ENCODE measurements at places on chromosomes 7 and 10.

- DNase-seq = no peak
These were observed 28.0 kb downstream of the NUDT1 start for GRCh38 chr7:2269991-2270460.

DNA sequence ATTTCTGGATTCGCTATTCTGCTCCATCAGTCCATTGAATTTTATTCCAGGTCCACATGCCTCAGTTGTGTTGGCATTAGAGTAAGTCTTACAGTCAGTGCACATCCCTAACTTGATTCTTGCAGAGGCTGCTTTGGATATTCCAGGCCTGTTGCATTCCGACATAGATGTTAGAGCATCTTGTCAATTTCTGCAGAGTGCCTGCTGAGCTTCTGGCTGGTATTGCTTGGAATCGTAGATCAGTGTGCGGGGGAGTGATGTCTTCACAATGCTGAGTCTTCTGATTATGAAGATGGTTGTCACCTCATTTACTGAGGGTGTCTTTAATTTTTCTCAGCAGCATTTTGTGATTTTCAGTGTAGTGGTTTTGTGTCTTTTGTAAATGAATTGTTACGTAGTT lies 45.2 kb downstream of the INPP5A start:
- DNase-seq = no peak

DNA sequence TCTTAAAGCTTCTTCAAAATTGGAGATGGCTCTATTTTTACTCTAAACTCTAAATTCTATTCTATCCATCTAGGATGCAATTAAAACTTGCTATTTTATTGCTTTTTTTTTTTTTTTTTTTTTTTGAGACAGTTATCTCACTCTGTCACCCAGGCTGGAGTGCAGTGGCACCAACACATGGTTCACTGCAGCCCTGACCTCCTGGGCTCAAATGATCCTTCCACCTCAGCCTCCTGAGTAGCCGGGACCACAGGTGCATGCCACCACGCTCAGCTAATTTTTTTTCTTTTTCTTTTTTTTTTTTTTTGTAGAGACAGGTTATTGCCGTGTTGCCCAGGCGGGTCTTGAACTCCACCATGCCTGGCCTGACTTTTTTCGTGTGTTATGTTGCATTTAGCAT lies 41.2 kb downstream of the DNAJC1 start:
- DNase-seq = no peak

DNA sequence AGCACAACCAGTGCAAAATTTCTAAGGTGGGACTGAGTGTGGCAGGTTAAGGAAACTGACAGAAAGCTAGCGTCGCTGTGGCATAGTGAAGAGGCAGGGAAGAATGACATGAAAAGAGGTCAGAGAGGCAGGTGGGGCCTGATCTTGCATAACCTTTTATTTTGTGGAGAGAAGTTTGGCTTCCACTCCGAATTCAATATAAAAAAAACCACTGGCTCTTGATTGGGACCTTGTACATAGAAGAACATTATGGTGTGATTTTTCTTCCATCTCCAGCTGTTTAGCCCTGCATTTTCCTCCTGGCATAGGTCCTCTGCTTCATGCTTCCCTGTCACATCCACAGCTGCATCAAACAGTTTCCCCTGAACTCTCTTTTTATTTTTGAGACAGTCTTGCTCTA lies 170.5 kb upstream of the MEOX2 start:
- no peak for DNase-seq

GRCh38 chr7:55488216-55488615 lies 84.1 kb downstream of the VOPP1 start:
- DNase-seq = no peak

DNA sequence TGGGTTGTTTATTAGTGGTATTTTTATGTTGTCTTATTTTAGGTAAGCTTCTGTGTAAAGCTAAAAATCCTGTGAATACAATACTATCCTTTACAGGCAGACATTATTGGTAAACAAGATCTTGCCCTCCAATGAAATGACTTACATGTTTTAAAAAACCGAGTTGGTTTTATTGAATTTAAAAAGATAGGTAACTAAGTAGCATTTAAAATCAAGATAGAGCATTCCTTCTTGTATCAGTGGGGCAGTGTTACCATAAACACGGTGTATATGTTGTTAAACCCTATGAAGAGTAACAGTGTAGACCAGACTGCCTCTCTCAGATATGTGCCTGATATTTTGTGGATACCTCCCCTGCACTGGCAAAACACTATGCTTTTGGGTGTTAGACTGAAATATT lies 81.0 kb downstream of the SNX10 start:
- DNase-seq = no peak

DNA sequence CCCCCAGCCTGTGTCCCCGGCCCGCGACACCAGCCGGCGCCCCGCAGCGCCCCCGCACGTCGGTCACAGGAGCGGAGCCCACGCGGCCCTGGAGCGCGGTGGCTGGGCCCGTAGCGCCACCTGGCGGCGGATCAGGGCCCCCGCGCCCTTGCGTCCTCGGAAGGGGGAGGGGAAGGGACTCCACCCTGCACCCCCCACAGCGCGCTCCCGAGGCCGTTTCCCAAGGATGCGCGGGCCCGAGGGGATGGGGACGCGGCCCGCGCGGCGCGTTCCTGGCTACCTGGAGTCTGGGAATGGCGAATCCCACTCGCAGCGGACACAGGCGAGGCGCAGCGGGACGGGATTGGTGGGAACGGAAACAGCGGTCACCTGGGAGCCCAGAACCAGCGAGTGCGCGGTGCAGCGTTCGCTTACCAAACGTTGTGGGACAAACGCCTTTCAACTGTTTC lies 23.8 kb upstream of the MKI67 start:
- DNase-seq = peak; percentile 97

- no peak for DNase-seq
These were observed 27.1 kb downstream of the EEPD1 start for GRCh38 chr7:36180121-36180520.

DNA sequence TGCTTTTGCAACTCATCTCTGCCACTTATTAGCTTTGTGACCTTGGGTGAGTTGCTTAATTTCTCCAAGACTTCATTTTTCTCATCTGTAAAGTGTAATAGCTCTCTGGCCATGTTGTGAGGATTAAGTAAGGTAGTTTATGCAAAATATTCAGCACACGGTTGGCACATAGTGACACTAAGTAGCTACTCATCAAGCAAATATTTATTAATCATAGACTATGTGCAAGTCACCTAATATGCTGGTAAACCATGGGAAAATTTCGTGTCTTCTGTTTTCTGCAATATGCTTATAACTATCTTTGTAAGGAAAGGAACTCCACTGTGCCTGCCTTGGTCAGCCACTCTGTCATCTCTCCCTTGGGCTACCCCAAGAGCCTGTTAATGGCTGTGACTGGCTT lies 50.3 kb upstream of the EGR2 start:
- no peak for DNase-seq

DNA sequence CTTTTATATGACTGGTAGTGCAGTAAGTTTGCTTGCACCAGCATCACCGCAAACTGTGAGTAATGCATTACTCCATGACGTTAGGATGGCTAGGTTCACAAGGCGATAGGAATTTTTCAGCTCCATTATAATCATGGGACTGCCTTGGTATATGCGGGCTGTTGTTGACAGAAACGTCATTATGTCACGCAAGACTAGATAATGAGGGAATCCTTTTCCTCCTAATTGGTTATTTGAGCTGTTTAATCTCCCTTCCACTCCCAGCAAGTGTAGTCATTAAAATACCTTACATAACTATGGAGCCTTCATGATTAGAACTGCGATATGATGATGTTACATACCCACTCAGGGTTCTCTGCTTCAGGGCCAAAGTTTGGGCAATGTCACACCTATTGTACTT lies 17.3 kb downstream of the KLLN start:
- no peak for DNase-seq

DNA sequence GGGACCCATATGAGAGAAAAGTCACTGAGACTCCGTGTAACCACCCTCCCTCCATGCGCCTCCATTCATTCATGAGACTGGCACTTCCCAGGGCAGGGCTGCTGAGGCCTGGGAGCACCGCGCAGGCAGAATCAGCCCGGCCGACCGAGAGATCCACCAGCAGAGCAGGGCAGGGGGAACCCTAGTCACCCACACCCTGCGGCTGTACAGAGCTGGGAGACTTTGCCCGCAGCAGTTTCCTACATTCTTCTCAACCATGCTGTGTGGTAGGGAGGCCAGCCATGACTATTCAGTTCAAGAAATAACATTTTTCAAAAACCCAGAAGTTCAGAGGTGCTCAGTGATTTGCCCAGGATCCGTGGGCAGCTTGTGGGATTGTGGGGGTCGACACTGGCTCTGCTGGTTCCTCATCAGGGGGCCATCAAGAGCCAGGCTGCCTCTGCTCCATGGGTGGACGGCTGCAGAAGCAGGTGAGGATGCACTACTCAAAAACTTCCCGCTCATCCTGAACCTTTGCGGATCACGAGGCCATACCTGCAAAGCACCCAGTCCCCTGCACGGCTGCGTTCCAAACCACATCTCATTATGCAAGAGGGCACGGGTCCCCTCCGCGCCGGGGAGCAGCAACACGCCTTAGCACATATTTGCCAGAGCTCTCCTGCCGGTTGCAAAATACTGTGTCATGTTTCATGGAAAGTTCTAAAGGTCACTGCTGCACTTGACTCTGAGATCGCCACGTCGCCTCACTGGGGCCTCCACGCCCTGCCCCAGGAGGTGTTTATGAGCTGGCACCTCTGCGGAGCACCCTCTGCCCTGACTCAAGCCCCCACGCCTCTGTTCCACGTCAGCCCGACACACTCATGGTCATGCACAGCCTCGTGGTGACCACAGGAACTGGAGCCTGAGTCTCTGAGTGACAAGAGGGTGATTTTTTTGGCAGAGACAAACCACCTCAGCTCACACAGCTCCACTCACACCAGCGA lies 132.0 kb downstream of the PRKAG2 start:
- no peak for DNase-seq

- DNase-seq = peak; percentile 32
These were observed 14.8 kb downstream of the ZSCAN25 start for GRCh38 chr7:99631295-99632109.

GRCh38 chr10:78932861-78933260 lies 135.9 kb upstream of the ZMIZ1 start:
- no peak for DNase-seq

GRCh38 chr10:127992376-127992775 lies 85.5 kb downstream of the PTPRE start:
- DNase-seq = no peak

DNA sequence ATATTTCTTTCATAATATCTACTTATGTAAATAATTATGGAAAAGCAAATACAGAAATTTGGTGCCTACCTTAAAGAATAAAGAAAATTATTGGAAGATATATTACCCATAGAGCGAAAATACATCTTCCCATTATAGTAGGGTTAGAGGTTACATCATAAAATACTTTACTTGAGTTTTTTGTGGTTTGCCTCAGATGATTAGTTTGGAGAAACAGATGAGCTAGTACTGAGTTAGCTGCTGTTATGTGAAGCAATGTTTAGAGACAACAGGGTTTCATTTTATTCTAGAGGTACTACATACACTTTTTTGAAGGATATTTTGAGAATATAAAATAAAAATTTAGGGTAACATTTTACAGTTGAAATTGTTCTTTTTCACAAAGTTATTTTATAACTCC lies 2.9 kb upstream of the MLLT10 start:
- DNase-seq = no peak

- no peak for DNase-seq
These were observed 249.4 kb downstream of the RAB11FIP2 start for GRCh38 chr10:117797296-117797695.

DNA sequence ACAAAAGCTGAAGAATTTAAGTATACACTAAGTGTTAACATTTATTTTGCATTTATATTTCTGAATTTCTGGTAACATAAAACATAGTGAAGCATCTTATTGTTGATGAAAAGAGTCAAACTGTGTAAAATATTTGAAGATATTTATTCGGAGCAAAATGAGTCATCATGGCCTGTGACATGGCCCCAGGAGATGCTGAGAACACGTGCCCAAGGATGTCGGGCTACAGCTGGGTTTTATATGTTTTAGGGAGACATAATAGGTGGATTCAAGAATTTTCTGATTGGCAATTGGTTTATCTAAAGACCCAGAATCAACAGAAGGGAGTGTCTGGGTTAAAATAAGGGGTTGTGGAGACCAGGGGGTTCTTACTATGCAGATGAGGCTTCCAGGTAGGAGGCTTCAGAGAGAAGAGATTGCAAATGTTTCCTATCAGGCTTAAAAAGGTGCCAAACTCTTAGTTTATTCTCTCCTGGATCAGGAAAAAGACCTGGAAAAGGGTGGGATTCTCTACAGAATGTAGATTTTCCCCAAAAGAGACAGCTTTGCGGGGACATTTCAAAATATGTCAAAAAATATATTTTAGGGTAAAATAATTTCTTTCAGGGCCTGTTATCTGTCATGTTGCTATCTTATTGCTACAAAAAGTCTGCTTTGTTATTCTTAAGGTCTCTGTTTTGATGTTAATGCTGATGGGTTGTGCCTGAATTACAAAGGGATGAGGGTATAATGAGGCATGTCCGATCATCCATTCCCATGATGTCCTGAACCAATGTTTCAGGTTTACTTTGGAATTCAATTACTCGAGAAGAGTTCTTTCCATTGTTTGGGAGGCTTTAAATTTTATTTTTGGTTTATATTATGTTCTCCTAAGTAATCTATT lies 74.5 kb downstream of the VWDE start:
- peak; percentile 8 for DNase-seq

DNA sequence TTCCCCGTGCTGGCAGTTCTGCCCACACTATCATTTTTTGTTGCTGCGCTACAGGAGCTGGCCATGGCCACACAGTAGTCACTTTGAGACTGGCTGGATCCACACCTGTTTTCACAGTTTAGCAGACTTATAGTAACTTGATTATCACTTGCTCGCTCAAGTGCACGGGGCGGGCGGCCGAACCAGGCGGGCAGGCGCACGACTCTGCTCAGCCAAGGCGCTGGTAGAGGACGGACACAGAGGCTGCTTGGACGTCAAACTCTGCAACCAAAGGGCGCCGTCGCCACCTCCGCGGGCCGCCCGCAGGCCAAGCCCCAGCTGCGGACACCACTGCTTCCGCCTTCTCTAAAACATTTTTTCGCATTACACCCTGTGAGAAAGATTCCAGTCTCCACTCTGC lies 38.4 kb upstream of the PHYHIPL start:
- DNase-seq = no peak

DNA sequence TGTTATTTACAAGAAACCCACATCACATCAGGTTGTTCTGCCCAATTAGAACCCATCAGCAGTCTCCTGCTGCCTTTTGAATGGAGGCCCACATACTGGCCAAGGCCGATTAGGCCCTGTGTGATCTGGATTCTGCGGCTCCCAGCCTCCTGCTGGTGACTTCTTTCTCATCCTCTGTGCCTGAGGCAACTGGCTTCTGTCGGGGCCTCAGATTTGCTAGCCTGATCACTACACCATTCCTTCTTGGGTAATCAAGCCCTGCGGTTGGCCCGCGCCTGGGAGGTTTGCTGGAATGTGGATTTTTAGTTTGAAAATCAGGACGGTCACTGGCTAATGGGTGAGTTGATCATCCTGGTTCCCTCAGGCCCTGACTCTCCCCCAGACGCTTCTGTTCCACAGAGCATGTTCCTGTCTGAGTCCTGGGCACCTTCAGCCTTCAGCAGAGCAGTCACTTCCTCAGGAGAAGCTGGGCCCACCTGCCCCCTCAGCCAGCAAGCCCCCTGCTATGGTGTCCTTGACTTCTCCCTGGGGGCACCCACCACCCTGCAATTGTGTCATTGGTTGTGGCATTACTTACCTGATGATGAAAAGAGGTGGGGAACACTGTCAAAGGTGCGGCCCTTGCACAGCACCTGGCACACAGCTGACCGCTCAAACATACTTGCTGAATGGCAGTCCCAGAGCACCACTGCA lies 207.6 kb downstream of the PHTF2 start:
- DNase-seq = peak; percentile 35

GRCh38 chr7:13778967-13779366 lies 210.5 kb downstream of the ETV1 start:
- no peak for DNase-seq

- DNase-seq = no peak
These were observed 349.4 kb downstream of the EXOC4 start for GRCh38 chr7:133602291-133602690.

- DNase-seq = no peak
These were observed 39.7 kb downstream of the ODAD2 start for GRCh38 chr10:27959093-27959715.

All from iPS-NIHi11 (cell line).